ENCODE measurements at places on chromosomes 12 and 14. TPM values are rescaled to one million over a fixed set of nuclear protein-coding genes. Genes with fewer than 3 reads are reported as not detected.

DNA sequence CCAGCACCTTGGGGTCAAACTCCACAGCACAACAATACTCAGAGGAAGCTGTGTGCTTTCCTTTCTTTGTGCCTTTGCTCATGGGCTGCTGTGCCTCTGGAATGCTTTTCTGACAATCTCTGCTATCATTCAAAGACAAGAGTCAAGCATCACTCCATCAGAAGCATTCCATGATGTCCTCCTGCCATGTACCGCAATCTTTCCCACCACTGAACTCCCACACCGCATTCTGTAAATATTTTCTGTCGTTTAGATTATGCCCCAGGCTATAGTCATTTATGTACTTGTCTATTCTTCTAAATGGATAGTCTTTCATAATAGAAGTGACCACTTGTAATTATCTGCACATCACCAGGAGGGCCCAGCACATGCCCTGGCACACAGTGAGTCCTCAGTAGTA lies 327.8 kb downstream of the PDZRN4 start:
- DNase-seq: no peak

DNA sequence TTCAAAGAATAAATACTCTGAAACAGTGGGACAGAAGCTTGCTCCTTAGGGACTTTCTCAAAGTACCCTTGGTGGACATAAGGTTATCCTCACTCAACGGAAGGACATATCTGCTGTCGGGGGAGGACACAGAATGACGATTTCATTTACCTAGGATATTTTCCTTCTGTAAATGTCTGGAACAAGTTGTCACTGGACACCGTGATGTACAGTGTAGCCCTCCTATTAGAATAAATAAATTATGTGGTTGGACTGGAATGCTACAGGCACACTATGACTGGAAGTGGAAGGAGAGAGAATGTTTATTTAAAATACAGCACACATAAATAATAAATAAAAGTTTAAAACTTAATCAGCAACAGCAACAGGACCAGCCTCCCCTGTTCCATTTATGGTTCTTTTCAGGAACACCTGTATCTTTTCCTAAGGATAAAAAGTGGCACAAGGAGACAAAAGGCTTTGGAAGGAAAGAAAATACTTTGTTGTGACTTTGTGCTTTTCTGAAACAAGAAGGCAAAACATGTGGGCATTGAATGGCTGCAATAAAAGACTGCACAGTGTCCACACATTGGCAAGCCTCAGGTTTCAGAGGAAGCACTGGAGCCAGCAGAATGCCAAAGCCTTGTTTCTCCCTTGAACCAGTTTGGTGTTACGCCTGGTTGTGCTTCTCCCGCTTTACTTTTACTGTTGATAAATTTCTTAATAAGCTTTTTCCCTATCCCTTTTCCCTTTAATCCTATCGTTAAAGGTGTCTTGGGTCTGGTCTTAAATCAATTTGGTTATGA lies 36.8 kb downstream of the FGD4 start:
- DNase-seq: no peak

DNA sequence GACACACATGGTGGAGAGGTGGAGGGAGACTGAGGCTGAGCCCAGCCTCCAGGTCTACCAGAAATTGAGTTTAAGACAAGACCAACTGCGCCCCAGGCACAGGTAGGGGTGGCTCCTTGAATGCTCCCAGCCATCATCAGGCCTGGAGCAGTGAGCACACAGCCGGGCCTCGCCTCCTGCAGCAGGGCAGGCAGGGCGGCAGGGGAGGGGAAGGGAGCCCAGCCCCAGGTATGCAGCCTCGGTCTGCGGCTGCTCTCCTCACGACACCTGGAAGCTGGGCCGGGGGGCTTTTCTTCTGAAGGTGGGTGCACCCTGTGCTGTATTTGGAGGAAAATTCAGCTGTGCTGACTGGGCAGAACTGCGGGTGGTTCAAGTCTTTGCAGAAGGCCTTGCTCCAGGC lies 29.5 kb upstream of the TDRD9 start:
- DNase-seq: no peak

DNA sequence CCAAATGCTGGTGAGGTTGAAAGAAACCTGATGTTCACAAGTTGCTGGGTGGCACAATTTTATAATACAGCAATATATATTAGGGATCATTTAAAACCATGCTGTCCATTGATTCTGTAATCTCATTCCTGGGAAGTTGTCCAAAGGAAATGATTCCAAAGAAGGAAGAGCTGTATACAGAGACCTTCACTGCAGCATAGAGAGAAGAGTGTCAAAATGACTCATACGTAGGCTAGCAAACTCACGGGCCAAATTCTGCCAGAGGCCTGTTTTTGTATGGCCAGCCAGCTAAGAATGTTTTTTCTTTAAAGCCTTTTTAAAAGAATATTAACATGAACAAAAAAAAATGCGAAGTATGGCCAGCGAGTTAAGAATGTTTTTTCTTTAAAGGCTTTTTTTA lies 69.2 kb upstream of the MED13L start:
- DNase-seq: peak; percentile 83

GRCh38 chr12:65728455-65728847 lies 95.8 kb upstream of the HMGA2 start:
- DNase-seq: peak; percentile 46

The LRP10 gene
- polyA plus RNA-seq: 41.3 TPM

DNA sequence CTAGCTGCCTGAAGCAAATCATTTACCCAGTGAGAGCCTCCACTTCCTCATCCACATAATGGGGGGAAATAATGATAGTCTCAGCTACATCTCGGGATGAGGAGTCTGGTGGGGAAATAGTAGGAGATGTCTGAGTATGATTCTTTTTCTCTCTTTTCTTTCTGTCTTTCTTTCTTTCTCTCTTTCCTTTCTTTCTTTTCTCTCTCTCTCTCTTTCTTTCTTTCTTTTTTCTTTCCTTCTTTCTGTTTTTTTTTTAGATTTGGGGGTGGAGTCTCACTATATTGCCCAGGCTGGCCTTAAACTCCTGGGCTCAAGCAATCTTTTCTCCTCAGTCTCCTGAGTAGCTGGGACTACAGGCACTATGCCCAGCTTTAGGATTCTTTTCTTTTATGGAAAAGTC lies 12.8 kb downstream of the HOXC4 start:
- no peak for DNase-seq

The TM7SF3 gene
- 29.7 TPM for polyA plus RNA-seq

The TAS2R31 gene
- polyA plus RNA-seq: 0.73 TPM

DNA sequence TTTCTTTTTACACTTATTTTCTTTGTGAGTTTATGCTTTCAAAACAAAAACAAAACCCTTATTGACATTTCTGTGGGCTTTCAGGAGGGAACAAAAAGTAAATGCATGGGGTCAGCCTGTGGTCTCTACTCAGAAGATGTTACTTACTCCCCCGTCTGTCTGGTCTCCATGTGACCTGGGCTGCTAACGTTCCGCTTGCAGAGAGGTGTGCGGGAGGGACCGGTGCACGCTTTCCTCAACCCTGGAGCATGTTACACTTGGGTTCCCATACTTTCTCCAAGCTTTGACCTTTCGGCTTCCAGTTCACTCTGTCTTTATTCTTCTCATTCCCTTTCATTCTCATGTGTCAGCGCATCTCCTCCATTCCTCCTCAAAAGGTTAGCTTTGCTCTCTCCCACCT lies 36.5 kb downstream of the ZC3H14 start:
- DNase-seq: no peak

The LRRK2 gene
- 4.0 TPM for polyA plus RNA-seq

The TMEM233 gene
- 4.2 TPM for polyA plus RNA-seq

The FGF6 gene
- polyA plus RNA-seq: 61.1 TPM

DNA sequence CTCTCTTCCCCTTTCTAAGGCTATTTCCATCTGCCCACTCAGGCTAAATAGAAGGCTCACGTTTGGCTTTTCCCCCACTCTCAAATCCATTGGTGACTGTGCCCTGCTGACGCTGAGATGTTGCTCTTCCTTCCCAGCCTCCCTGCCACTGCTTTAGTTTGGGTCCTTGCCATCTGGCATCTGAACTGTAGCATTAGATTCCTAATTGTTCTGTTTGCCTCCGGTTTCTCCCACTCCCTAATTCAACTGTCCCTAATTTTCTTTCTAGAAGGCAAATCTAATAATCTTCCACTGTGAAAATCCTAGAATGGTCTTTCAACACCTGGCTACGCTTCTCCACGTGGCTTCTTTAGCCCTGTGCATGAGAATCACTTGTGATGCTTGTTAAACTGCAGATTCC lies 37.6 kb upstream of the SMOC1 start:
- no peak for DNase-seq

The SERPINA5 gene
- 0.18 TPM for polyA plus RNA-seq

- DNase-seq: no peak
Measured at GRCh38 chr14:41868396-41868795, 261.7 kb downstream of the LRFN5 start.

DNA sequence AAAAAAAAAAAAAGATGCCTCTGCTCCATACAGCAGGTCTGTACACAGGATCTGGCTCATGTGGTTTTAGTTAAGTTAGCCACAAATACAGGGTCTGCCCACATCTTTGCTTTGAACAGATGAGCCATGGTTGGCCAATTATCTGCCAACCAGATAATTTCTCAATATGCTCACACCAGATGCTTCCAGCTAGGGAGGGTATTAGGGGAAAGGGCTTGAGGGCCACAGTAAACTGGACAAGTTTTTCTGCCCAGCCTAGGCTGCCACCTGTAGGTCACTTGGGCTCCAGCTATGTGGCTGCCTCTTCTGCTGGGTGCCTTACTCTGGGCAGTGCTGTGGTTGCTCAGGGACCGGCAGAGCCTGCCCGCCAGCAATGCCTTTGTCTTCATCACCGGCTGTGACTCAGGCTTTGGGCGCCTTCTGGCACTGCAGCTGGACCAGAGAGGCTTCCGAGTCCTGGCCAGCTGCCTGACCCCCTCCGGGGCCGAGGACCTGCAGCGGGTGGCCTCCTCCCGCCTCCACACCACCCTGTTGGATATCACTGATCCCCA lies 776 bp downstream of the RDH5 start:
- peak; percentile 76 for DNase-seq

The BORCS5 gene
- 6.9 TPM for polyA plus RNA-seq

The SLC41A2 gene
- polyA plus RNA-seq: 3.7 TPM

- no peak for DNase-seq
Measured at GRCh38 chr14:23492618-23493272, 23.2 kb downstream of the NGDN start.

The TPH2 gene
- polyA plus RNA-seq: not detected

The CDH24 gene
- 4.2 TPM for polyA plus RNA-seq

The KLHDC1 gene
- 6.8 TPM for polyA plus RNA-seq

- DNase-seq: peak; percentile 74
Measured at GRCh38 chr14:45177076-45177475, 41.3 kb downstream of the FANCM start.

The GLIPR1L1 gene
- polyA plus RNA-seq: 0.31 TPM

The SMCO2 gene
- polyA plus RNA-seq: not detected

DNA sequence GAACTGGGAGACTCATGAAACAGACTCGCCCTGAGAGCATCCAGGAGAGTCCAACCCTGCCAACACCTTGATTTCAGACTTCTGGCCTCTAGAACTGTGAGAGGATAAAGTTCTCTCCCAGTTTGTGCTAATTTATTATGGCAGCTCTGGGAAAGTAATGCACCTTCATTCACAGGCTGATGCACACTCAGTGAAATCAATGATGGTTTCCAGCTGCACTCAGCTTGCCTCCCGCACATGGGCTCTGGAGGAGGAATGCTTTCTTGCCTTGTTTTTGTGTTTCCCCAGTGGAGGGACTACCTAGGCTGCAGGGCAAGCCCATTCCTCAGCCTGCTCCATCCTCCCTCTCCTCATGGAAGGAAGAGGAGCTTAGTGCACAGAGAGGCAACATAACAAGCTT lies 45.7 kb downstream of the TMEM132C start:
- no peak for DNase-seq

GRCh38 chr12:98955284-98955683 lies 310.2 kb downstream of the APAF1 start:
- DNase-seq: no peak

The METTL17 gene
- polyA plus RNA-seq: 46.2 TPM

The ASCL1 gene
- polyA plus RNA-seq: 0.16 TPM

- DNase-seq: no peak
Measured at GRCh38 chr14:33452995-33453394, 497.9 kb downstream of the EGLN3 start.

DNA sequence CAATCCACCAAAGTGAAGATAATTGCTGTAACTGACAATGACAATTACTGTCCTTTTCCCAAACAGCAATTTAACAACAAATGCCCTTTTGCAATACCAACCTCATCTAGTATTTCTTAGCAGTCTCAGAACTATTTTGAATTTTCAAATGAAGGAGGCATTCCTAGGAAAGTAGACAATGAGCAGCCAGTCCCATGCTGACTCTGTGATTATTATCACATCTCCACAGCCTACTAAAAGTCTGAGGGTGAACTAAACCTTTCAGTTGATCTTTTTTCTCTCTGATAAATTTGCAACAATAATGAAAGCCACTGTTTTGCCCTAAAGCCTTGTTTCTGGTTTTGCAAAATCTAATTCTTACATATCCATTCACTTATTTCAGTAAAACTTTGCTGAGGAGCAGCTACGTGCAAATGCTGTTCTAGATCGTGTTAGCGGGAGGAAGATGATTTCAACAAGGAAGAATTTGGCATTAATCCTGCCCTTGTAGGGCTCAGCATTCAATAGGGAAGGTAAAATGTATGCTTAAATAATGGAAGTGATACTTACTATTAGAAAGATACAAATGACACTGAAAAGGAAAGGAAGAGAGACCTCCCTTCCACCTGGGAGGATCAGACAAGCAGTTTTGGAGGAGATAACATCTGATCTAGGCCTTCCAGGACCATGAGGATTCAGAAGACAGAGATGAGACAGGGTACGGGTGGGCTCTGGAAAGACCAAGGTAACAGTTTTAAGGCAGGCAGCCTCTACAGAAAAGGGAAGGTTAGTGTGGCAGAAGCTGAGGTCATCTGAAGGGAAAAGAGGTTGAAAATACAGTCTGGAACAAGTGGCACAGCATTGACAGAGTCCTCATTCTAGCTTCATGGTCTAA lies 47.4 kb downstream of the SLC38A1 start:
- peak; percentile 34 for DNase-seq

GRCh38 chr12:105032703-105033357 lies 46.7 kb downstream of the NOPCHAP1 start:
- no peak for DNase-seq

DNA sequence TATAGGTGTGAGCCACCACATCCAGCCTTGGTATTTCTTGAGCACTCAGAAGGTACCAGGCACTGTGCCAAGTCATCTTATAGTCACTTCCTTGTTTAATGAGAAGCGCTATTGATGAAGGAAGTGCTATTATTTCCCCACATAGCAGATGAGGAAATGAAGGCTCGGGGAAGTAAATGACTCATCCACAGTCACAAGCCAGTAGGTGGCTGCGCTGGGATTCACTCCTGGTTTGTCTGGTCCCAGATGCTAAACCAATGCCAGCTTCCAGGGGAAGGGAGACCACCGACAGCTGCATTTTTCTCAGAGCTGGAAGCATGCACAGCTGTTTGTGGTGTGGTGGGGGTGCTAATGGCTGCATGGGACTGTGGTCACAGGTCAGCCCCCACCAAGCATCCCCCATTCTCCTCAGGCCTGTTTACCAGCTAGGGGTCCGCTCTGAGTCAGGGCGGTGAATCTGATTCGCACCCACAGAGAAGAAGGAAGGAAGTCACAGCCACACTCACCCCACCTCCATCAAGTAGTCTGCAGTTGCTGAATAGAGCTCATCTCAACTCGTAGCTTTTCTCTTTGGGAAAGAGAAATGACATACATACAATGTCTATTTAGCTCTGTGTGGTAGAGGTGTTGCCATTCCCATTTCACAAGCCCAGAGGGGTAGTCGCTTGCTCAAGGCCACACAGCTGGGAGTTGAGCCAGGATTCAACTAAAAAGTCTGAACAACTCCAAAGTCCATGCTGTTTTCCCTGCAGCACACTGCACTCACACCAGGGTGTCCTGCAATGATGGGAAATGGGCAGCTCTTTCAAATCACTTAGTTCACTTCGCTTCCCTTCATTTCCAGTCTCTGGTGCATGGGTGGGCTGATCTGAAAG lies 6.3 kb upstream of the LTBP2 start:
- DNase-seq: no peak
